ENCODE measurements at places on chromosomes 12 and 14.

- no peak for DNase-seq
These were observed 128.5 kb upstream of the LMNTD1 start for GRCh38 chr12:25681580-25681979.

DNA sequence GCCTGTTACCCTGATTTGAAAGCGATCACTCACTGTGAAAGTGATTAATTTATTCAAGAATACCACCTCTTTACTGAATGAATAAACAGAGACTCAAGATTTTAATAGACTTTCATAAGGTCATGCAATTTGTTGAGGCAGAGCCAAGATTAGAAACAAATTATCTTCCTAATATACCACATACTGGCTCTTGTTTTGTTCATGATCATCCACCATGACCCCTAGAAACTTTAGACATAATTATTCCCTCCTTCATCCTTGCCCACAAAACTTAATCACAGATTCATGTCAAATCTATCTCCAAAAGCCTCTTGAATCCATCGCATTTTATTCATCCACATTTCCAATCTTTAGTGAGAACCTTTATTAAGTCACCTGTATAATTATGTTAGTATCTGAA lies 152.3 kb downstream of the ATXN7L3B start:
- DNase-seq = no peak

DNA sequence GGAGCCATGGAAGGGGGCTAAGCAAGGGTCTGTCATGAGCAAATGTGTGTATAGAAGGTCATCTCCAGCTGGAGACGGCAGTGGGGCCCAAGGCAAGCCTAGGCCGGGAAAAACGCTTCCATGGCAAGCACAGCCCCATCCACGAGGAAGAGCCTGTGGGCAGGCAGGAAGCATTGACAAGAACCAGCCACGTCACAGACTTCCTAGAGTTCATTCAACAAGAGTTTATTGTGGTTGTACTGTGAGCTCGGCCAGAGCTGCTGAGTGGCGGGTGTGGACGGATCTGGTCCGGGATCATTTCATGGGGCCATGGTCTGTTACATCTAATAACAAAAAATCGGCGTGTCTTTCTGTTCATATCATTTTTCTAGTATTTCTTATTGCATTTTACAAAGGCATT lies 311.7 kb downstream of the TMEM121 start:
- DNase-seq = no peak

DNA sequence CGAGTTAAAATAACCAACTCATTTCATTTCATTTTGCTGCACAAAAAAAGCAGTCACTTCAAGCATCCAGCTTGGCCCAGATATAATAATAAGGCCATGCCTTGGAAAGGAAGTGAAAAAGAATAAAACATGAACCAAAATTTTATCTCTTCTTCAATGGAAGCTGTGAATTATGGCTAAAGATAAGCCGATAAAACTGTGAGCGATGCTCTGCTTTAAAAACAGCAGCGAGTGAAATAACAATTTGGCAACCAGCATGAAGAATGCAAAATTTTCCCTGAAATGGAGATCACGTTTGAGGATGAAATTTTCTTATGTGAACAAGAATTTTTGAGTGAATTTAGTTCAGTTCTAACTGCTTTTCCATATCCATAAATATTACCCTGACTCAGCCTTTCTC lies 70.4 kb downstream of the KCNC2 start:
- DNase-seq = no peak

DNA sequence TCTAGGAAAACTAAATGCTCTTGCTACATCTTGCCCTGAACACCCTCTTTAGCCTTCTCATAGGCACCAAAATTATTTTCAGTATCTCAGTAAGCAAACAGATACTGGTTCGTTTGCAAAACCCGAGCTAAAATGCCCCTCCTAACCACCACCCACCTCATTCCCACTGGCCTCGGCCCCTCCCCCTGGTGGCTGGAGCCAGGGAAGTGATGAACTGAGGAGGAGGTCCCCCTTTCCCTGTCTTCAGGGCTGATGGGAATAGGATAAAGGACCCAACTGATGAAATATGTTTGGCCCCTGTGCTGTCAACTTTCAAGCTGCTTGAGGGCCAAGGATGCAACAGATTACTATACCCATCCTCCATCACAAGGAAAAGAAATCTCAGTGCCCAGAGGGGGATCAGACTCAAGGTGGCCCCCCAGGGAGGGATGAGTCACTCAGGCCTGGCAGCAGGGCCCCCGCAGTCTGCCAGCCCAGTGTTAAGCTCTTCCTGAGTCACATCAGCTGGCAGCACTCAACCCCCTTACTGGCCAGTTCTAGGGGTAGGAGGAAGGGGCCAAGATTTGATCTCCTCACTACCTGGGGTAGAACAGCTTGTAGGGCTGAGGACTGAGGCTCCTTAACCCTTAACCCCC lies 1.7 kb downstream of the ANKRD52 start:
- no peak for DNase-seq

- no peak for DNase-seq
These were observed 162.6 kb downstream of the ETNK1 start for GRCh38 chr12:22787557-22787956.

- no peak for DNase-seq
These were observed 18.6 kb downstream of the PRORP start for GRCh38 chr14:35140718-35141581.
